Upper lobe of left lung (tissue), 6 donors: ENCODE measurements at places on chromosomes 4 and X.

DNA sequence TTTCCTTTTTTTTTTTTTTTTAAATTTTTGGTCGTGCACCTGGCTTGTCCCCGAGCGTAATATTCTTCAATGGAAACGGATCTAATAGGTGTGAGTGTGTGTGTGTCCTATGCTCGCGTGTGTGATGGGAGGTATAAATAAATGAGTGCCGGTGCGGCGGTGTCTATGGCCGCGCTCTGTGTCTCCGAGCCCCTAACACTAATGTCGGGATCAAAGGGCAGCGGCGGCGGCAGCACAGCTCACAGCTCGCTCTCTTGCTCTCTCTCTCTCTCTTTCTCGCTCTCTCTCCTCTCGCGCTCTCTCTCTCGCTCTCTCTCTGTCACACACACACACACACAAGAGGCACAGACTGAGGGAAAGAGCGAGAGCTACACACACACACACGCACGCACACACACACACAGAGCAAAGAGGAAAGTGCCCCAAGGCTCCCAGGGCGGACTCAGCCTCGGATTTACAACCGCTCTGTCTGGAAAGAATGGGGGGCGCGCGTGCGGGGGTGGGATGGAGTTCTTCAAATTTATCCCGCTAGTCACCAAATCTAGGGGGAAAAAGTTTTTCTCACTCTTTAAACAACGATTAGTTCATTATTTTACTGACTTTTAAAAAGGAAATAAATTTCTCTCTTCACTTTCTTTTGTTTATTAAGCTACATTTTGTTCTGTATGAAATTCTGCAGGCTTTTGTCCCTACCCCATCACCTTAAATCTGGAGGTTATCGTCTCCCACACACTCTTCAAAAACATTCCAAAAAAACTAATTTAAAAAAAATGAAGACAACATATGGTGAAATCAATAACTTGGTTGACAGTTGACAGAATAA lies at the start of gene ZNF827:
ZNF827 (minus strand) TSS at position 206 of the 823 bp plus-strand sequence. CDS start 416 bp downstream, outside the sequence.
- H3K36me3 ChIP-seq: no peaks in the 10 kb centered on the region
- peak within 1 kb of the TSS; percentile 88 for H3K27ac ChIP-seq
- peak within 1 kb of the TSS; percentile 91 for H3K4me3 ChIP-seq
- H3K27me3 ChIP-seq: no peaks in the 10 kb centered on the region

GRCh38 chrX:68703846-68704245 lies 56.4 kb downstream of the STARD8 start:
- no peak overlapping the region for H3K4me3 ChIP-seq
- H3K36me3 ChIP-seq: no peaks in the 10 kb centered on the region
- no peak for DNase-seq
- H3K4me1 ChIP-seq: peaks cover 41% of the 10 kb centered on the region
- no peaks in the 10 kb centered on the region for H3K27me3 ChIP-seq

DNA sequence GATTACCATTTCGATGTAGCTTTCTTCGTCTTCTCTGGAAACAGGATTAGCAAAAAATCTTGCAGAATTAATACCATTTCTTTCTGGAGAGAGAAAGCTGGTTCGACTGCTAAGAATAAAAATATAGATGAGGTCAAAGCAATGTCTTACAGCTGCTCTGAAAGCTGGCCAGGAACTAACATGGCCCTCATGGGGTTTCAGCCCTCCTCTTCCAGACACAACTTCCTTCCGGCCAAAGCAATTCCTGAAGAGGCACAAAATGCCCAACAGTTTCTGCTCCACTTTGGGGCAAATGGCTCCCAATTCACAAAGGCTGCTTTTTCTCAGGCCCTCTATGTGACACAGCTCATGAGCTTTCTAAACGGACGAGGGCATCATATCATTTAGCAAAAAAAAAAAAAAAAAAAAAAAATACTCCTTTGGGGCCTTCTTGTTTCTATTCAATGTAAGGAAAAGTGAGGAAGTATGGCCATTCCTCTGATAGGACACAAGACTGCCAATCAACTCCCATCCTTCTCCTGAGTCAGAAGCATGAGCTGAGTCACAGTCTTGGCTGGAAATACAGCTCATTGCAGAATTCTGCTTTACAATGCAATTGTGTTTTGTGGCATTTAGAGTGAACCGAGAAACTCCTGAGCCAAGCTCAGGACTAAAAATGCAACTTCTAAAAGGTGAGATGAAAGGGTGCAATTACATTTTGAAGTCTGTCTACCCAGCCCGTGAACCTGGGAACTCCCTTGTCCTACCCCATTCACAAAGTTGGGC lies 42.7 kb upstream of the CTAG2 start:
- no peak for DNase-seq
- H3K27me3 ChIP-seq: no peaks in the 10 kb centered on the region
- no peak overlapping the region for H3K4me3 ChIP-seq

DNA sequence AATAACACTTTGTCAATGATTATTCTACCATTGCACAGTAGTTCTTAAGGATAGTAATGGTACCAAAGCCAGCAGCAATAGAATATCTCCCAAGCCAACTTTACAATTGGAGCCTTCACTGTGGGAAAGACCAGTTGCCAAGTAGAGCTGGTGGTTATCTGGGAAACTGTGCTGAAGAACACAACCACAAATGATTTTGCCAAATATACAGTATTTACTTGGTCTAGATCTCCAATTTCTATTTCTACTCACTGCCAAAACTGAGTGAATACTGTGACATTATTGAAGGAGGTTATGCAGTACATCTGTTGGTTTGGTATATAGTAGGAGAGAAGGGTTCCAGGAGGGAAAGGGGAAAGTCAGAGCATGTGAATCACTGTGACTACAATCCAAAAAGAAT lies 3.8 kb downstream of the TET2 start:
- no peaks in the 10 kb centered on the region for H3K27me3 ChIP-seq
- DNase-seq: no peak
- H3K4me1 ChIP-seq: peaks cover 17% of the 10 kb centered on the region
- no peak overlapping the region for H3K4me3 ChIP-seq
- no peaks in the 10 kb centered on the region for H3K36me3 ChIP-seq
- no peak overlapping the region for H3K27ac ChIP-seq

GRCh38 chrX:130497531-130497930 lies 95.7 kb downstream of the RBMX2 start:
- H3K27ac ChIP-seq: no peak overlapping the region
- H3K4me3 ChIP-seq: no peak overlapping the region
- DNase-seq: no peak
- H3K36me3 ChIP-seq: no peaks in the 10 kb centered on the region

GRCh38 chrX:88072339-88073030 lies 554.9 kb downstream of the KLHL4 start:
- DNase-seq: no peak
- H3K4me3 ChIP-seq: no peak overlapping the region
- H3K27ac ChIP-seq: no peak overlapping the region
- H3K27me3 ChIP-seq: no peaks in the 10 kb centered on the region
- H3K4me1 ChIP-seq: no peaks in the 10 kb centered on the region
- H3K36me3 ChIP-seq: no peaks in the 10 kb centered on the region

GRCh38 chr4:47669946-47670345 lies 167.9 kb downstream of the CORIN start:
- H3K4me1 ChIP-seq: no peaks in the 10 kb centered on the region
- H3K27me3 ChIP-seq: no peaks in the 10 kb centered on the region
- DNase-seq: no peak
- no peak overlapping the region for H3K27ac ChIP-seq
- H3K36me3 ChIP-seq: no peaks in the 10 kb centered on the region

- H3K36me3 ChIP-seq: no peaks in the 10 kb centered on the region
- H3K4me3 ChIP-seq: no peak overlapping the region
- no peak overlapping the region for H3K27ac ChIP-seq
- no peak for DNase-seq
Observed at GRCh38 chr4:128220286-128221235, 67.1 kb downstream of the PGRMC2 start.

- no peak overlapping the region for H3K27ac ChIP-seq
- DNase-seq: no peak
- no peaks in the 10 kb centered on the region for H3K27me3 ChIP-seq
- H3K4me3 ChIP-seq: no peak overlapping the region
Observed at GRCh38 chrX:18288716-18289115, 65.8 kb downstream of the SCML2 start.

GRCh38 chr4:122195718-122196117 lies 43.6 kb downstream of the BLTP1 start:
- H3K4me1 ChIP-seq: no peaks in the 10 kb centered on the region
- H3K27ac ChIP-seq: no peak overlapping the region
- H3K27me3 ChIP-seq: no peaks in the 10 kb centered on the region
- H3K36me3 ChIP-seq: peaks cover 8% of the 10 kb centered on the region

- no peak overlapping the region for H3K27ac ChIP-seq
- H3K4me3 ChIP-seq: no peak overlapping the region
- no peaks in the 10 kb centered on the region for H3K27me3 ChIP-seq
- H3K36me3 ChIP-seq: no peaks in the 10 kb centered on the region
Observed at GRCh38 chr4:121233982-121234381, 69.9 kb upstream of the TNIP3 start.

DNA sequence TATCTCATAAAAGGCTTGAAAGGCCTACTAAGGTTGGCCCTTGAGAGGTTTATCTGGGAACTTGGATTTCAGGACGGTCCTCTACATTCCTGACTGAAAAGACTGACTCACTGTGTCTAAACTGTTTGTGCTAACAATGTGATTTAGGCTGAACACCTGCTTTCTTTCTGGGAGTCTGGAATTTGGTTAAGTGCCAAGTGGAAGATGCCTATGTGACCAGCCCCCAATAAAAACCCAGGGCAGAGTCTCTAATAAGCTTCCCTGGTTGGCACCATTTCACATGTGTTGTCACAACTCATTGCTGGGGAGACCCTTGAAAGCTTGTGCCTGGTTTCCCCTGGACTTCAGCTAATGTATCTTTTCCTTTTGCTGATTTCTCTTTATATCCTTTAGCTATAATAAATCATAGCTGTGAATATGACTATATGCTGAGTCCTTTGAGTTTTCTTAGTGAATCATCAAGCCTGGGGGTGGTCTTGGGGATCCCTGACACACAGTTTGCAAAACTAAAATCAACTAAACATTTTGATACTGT lies 55.1 kb downstream of the GPR82 start:
- H3K36me3 ChIP-seq: no peaks in the 10 kb centered on the region
- DNase-seq: no peak
- no peaks in the 10 kb centered on the region for H3K4me1 ChIP-seq
- H3K27ac ChIP-seq: no peak overlapping the region

GRCh38 chr4:1533501-1534064 lies 127.3 kb upstream of the NKX1-1 start:
- DNase-seq: no peak
- no peaks in the 10 kb centered on the region for H3K4me1 ChIP-seq
- no peaks in the 10 kb centered on the region for H3K36me3 ChIP-seq

- H3K4me1 ChIP-seq: no peaks in the 10 kb centered on the region
- no peak for DNase-seq
- no peaks in the 10 kb centered on the region for H3K27me3 ChIP-seq
- no peaks in the 10 kb centered on the region for H3K36me3 ChIP-seq
- no peak overlapping the region for H3K4me3 ChIP-seq
Observed at GRCh38 chrX:101493225-101493624, 8.0 kb downstream of the ARMCX4 start.

- H3K27me3 ChIP-seq: no peaks in the 10 kb centered on the region
- H3K36me3 ChIP-seq: no peaks in the 10 kb centered on the region
- H3K4me3 ChIP-seq: no peak within 1 kb of the TSS
- DNase-seq: no peak
- no peak within 1 kb of the TSS for H3K27ac ChIP-seq
Observed at GRCh38 chr4:4226606-4227438, at the start of gene OTOP1. Gene OTOP1 (minus strand): TSS chr4:4226929. CDS start chr4:4226864, 65 bp downstream.

GRCh38 chr4:108072300-108072699 lies 82.6 kb downstream of the HADH start:
- H3K4me3 ChIP-seq: no peak overlapping the region
- H3K36me3 ChIP-seq: no peaks in the 10 kb centered on the region
- no peak overlapping the region for H3K27ac ChIP-seq
- H3K4me1 ChIP-seq: no peaks in the 10 kb centered on the region
- H3K27me3 ChIP-seq: no peaks in the 10 kb centered on the region

DNA sequence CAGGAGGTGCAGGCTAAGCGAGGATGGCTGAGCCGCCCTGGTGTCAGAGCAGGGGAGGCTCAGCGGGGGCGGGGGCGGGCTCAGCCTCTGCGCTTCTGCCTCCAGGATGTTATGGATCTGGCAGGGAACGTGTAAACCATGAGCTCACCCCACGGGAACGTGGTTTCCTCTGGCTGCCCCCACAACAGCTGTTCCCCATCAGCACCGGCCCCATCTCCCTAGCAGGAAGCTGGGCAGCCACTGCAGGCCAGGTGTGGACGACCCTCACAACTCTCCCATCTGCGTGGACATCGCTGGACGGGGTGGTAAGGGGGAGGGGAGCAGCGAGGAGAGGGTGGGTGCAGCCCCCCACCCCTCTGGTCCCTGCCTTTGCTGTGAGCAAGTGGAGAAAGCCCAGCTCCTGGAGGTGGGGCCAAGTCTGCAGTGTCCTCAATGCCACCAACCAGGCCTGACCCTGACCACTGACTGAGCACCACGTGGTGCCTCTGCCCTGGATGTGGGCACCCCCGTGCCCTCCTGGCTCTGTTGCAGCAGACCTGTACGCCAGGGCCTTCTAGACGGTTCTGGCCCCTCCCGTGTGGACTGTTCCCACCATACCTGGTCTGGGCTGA lies 28.1 kb upstream of the SPON2 start:
- H3K27me3 ChIP-seq: no peaks in the 10 kb centered on the region
- H3K4me3 ChIP-seq: peak overlapping the region; percentile 43
- peak overlapping the region; percentile 84 for H3K27ac ChIP-seq
- DNase-seq: peak; percentile 86
- H3K36me3 ChIP-seq: no peaks in the 10 kb centered on the region
- peaks cover 62% of the 10 kb centered on the region for H3K4me1 ChIP-seq

- H3K27ac ChIP-seq: no peak overlapping the region
- no peaks in the 10 kb centered on the region for H3K4me1 ChIP-seq
- no peaks in the 10 kb centered on the region for H3K27me3 ChIP-seq
- H3K36me3 ChIP-seq: no peaks in the 10 kb centered on the region
- H3K4me3 ChIP-seq: no peak overlapping the region
Observed at GRCh38 chr4:80814266-80814665, 216.2 kb upstream of the BMP3 start.

DNA sequence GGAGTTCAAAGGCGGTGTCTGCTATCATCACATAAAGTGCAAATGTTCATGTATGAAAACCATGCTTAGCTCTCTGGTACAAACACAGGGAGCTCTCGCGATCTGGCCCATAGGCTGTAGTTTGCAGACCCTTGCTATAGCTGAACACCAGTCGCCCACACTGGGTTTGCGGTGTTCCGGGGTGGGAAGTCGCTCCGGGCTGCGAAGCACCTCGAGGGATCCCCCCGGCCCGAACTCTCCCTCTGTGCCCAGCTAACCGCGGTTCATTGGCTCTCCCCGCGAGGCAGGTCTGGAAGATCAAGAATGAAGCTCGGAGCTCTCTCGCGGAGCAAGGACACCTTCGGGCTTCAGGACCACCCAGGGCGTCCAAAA lies 341 bp upstream of the PRPS2 start:
- H3K27ac ChIP-seq: peak overlapping the region; percentile 72
- peaks cover 9% of the 10 kb centered on the region for H3K4me1 ChIP-seq
- no peaks in the 10 kb centered on the region for H3K27me3 ChIP-seq
- no peaks in the 10 kb centered on the region for H3K36me3 ChIP-seq
- no peak for DNase-seq
- peak overlapping the region; percentile 76 for H3K4me3 ChIP-seq

- no peaks in the 10 kb centered on the region for H3K27me3 ChIP-seq
- peaks cover 14% of the 10 kb centered on the region for H3K4me1 ChIP-seq
- DNase-seq: no peak
- H3K27ac ChIP-seq: peak overlapping the region; percentile 98
- peak overlapping the region; percentile 55 for H3K4me3 ChIP-seq
- H3K36me3 ChIP-seq: no peaks in the 10 kb centered on the region
Observed at GRCh38 chr4:39637221-39637585, 1.5 kb downstream of the SMIM14 start.
